ENCODE measurements at places on chromosomes 2 and 18.

- no peak for DNase-seq
Measured at GRCh38 chr2:128405981-128406613, 87.4 kb upstream of the HS6ST1 start.

DNA sequence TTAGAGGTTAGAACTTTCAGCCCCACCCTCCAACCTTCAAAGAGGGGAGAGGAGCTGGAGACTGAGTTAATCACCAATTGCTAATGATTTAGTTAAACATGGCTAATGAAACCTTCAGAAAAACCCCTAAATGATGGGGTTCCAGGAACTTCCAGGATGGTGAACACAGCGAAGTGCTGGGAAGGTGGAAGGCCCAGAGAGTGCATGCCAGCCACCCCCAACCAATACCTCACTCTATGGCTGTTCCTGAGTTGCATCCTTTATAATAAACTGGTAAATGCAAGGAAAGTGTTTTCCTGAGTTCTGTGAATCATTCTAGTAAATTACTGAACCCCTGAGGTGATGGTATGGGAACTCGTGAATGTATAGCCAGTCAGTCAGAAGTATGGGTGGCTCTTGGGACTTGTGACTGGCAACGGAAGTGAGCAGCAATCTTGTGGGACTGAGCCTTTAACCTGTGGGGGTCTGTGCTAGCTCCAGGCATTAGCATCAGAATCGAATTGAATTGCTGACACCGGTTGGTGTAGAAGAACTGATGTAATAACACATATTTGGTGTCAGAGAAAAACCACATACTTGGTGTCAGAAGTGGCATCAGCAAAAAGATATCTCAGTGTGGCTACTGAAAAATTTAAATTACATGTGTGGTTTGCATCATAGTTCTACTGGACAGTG lies 37.4 kb downstream of the NPHP1 start:
- no peak for DNase-seq

GRCh38 chr2:30306522-30306921 lies 75.2 kb downstream of the LBH start:
- no peak for DNase-seq

DNA sequence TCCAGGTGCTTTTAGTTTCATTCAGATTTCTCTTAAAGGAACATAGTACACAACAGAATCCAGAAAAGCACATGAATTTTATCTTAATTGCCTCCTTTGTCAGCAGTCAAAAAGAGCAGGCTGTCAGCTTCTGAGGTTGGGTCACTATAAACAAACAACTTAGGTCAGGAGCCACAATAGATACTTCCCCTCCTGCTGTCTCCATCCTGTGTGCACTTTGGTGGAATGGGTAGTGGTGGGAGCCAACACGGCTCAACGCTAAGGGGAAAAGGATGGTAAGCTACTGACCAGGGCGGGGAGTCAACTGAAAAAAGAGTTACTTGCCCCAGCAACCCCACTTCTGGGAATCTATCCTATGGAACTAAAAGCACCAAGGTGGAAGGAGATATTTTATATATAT lies 121.9 kb downstream of the PAX3 start:
- no peak for DNase-seq

DNA sequence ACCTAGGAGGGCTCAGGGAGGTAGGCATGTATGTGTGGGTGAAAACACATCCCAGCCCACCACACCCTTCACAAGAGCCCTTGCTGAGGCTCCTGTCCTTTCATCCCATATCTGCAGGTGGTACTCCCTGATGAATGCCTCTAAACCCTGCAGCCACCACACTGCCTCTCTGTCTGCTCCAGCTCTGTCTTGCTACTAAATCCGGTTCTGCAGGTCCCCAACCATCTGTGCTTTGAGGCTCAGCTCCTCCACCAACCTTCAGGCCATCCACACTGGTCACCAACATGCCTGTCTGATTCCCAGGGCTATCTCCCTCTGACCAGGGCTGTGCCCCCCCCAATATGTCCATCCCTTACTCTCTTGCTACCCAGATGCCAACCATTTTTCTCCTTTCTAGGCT lies 92.7 kb downstream of the BIN1 start:
- DNase-seq: no peak

DNA sequence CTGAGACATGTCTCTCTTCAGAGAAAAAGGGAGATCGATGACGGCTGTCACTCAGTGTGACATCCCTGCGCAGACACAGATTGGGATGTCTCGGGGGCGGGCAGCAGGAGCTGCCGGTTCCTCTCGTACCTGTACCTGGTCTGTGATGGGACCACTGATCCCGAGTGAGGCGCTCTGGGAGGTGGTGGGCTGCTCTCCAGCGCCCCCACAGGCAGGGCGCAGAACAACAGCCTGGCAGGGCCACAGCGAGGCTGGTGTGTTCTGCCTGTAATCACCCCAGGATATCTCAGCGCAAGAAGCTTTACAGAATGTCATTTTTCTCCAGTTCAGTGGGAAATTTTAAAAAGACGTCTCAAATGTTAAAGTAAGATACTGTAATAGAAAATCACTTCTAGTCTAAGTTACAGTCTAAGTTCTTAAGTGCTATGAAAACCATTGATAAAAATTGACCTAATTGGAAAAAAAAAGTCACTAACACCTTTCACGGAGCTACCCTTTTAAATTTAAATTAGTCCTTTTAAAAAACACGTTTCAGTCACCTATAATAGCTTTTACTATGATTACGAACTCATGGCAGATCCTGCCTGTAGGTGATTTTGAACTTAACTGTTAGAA lies 189.8 kb downstream of the SNTG2 start:
- peak; percentile 39 for DNase-seq

DNA sequence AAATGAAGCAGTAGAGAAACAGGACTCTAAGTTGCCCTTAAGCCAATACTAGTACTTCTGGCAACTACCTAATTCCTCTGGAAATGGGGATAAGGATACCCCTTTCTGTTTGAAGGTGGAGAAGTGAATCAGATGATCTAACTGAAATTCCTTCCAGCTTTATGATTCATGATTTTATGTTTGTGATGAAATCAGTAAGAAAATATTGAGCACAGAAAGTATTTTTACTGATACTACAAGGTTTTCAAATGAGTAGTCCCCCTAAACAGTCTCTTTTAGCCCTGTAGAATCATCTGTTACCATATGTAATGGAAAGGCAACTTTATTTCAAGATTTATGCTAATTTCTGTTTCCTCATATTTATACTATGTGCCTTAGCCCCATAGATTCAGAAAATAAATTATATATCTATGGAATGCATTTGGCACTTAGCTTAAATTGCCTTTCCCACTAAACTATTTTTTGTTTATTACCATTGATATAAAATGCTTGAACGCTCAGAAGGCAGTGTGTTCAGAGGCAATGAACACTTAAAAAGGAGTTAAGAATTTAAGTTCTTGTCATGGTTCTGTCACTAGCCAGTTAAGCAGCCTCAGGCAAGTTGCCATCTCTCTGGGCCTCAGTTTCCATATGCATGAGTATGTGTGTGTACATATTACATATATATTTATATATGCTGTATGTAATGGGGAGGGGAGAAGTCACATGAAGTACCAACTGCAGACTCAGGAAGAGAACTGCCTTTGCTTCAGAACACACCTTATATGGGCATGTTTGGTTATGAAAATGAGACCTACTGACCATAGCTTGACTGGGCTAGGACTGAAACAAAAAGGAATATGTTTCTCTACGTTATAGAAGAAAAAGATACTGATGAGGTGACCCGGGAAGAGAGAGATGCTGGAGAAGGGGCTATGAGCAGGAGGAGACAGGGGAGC lies 97.7 kb downstream of the CDC42EP3 start:
- DNase-seq: no peak

GRCh38 chr2:208531361-208531760 lies 124.8 kb downstream of the PTH2R start:
- no peak for DNase-seq

DNA sequence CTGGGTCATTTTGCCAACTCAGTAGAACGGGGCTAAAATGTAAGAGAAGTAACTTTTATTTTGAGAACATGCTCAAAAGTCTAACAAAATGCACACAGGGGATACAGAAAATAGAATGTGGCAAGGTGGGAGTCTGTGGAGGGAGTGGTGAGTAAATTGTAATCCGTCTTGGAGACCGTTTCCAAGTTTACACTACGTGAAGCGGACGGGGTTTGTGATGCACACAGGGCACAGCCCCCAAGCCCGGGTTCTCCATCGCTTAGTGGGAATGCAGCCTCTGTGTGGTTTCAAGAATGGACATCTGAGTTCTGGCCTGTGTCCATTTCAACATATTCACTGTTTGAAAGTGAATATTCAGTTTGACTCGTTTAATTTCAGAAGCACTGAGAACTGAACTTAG lies 65.0 kb upstream of the TMEM18 start:
- DNase-seq: no peak

GRCh38 chr2:904246-905024 lies 46.2 kb upstream of the SNTG2 start:
- no peak for DNase-seq

- peak; percentile 53 for DNase-seq
Measured at GRCh38 chr2:31138037-31138962, at the start of gene GALNT14. GALNT14 (minus strand) TSS chr2:31138440; CDS start chr2:31138086, 354 bp downstream.

DNA sequence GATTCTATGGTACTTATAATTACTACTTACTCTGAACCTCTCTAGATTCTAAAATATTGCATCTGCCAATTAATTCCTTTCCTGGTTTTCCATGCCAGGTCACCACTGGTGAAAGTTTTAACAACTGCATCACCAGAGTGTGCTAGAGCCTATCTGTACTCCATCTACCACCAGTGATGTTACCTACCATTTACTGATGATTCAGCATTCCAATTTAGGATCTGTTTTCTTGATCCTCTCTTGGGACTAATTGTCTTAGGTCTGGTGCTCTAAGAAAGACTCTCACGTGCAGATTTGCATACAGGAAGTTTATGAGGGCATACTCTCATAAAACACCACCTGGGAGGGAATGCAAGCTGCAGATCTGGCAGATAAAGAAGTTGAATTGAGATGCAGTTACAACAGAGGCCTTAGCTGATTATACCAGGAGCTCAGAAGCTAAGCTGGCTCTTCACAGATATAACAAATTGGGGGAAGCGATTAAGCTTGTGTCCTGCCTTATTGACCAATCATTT lies 347.6 kb upstream of the VRK2 start:
- DNase-seq: no peak

DNA sequence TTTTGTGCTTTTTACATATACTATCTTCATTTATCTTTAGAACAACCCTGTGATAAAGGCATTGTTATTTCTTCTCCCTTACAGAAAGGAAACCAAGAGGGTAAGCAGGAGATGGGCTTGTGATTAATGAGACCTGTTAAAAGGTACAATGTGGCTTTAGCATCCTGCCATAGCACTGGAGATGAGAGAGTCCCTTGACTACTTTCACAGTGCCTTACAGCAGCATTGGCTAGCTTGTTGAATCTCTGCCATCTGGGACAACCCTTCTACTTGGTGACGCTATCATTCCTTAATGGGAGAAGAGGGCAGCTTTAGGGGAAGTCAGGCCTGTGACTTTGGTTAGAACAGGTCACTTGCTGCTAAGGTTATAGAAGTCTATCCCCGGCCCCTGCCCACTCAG lies 68.1 kb upstream of the LYPD6B start:
- no peak for DNase-seq

DNA sequence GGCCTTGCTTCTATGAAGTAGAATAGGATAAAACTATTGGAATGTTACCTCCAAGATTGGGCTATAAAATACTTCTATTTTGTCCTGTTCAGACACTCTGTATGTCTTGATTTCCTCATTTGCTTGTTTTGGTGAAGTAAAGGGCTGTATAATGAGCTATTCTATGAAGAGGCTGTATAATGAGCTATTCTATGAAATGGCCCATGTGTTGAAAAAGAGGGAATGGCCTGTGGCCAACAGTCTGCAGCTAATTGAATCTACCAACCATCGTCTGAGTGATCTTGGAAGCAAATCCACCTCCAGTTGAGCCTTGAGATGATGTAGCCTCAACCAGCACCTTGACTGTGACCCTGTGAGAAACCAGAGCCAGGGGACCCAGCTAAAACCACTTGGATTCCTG lies 3.8 kb upstream of the SGPP2 start:
- DNase-seq: no peak

DNA sequence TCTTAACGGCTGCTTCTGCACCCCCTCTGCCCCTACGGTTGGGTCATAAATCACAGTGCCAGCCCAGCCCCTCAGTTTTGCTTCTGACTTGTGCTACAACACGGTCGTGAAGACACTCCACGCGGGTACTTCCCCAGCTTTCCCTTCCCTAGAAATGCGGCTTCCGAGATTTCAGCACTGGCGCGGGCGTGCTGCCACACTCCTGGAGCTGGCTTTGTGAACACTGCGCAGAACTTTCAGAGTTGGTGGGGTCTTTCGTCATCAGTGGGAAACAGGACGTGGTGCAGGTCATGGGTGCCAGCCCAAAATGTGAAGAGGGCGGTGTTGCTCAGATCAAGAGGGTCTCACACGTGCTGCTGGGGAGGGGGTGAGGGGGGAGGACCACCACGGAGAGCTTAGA lies 733.0 kb upstream of the SALL3 start:
- DNase-seq: no peak

All from GM10248 (cell line).